ENCODE measurements at places on chromosomes 5 and 9.

- DNase-seq: no peak
Measured at GRCh38 chr9:113506090-113506589, 42.6 kb downstream of the RGS3 start.

DNA sequence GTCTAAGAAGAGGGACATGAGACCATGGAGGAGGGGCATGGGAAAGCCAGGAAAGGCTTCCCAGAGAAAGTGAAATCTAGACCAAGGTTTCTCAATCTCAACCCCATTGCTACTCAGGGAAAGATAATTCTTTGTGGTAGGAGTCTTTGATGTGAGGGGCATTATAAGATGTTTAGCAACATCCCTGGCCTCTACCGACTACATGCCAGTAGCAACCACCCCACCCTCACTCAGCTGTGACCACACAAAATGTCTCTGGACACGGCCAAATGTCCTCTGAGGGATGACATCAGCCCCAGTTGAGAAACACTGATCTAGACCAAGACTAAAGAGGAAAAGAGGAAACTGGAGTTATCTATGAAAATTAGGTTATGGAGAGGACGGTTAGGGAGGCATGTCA lies 298.5 kb upstream of the KIF2A start:
- no peak for DNase-seq

GRCh38 chr5:93100428-93100827 lies 480.6 kb downstream of the NR2F1-AS1 start:
- DNase-seq: peak; percentile 45

- no peak for DNase-seq
Measured at GRCh38 chr5:5335700-5336264, 86.7 kb upstream of the ICE1 start.

DNA sequence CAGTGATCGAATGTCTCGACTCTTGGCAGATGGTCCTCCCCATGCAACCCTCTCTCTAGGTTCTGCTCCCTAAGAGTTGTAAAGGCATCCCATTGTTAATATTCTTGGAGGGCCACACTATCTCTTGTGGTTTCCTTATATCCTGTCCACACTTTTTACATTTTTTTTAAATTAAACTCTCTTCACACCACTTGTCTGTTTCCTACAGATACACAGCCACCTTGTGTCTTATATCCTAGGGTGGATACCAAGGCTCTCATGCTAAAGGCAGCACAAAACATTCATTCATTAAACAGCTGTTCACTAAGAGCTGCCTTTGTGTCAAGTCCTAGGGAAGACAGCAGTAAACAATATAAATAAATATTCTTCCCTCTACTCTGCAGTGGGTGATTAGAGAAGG lies 60.5 kb upstream of the SHISAL2B start:
- DNase-seq: no peak

- no peak for DNase-seq
Measured at GRCh38 chr5:88396000-88396535, 127.4 kb upstream of the TMEM161B start.

DNA sequence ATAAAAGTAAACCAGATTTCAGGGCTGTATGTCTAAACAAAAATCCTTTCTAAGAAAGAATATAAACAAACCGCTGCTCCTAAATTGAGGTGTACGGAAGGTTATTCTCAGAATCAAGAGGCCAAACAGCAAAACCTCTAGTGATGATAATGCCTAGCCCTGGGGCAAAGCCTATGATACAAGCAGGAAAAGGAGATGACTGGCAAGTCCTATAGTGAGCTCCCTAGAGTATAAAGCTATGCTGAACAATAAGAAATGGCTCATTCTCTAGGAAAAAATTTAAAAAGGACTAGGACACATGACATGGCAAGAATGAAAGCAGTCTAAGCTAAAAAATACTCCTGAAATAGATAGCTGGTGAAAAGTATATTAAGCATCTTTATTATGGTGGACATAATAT lies 187.1 kb downstream of the BNC2 start:
- no peak for DNase-seq

DNA sequence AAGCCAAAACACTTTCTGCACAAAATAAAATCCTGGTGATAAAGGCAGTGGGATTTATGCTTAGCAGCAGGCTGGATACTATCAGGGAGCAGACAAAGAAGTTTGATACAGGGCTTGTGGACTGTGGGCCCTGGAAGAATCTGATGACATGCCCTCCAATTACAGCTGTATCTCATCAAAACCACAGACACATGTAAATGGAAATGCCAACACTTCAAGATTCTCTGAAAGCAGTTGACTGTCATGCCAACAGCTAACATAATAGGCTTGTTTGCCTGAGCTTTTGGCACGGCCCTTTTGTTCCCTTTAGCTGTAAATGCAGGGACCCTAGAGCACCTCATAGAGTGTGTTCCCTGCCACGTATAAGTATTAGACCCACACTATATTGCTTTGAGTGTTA lies 114.4 kb downstream of the STK32A start:
- DNase-seq: no peak

GRCh38 chr9:13586587-13587374 lies 307.3 kb upstream of the MPDZ start:
- DNase-seq: no peak

DNA sequence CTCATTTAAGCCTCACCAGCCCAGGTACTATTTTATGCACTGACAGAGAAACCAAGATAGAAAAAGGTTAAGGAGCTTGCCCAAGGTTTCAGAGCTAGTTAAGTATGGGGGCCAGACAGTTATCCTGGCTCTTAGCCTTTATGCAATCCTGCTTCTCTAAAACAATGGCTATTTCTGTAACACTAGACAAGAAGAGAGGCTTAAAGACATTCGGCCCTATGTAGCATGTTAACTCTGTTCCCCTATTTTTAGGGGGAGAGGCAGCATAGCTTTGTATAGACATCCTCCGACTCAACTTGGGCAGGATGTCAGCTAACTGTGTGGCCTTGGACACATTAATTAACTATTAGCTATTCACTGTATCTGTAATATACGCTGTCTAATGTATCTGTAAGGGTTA lies 54.6 kb downstream of the LHFPL2 start:
- DNase-seq: no peak

DNA sequence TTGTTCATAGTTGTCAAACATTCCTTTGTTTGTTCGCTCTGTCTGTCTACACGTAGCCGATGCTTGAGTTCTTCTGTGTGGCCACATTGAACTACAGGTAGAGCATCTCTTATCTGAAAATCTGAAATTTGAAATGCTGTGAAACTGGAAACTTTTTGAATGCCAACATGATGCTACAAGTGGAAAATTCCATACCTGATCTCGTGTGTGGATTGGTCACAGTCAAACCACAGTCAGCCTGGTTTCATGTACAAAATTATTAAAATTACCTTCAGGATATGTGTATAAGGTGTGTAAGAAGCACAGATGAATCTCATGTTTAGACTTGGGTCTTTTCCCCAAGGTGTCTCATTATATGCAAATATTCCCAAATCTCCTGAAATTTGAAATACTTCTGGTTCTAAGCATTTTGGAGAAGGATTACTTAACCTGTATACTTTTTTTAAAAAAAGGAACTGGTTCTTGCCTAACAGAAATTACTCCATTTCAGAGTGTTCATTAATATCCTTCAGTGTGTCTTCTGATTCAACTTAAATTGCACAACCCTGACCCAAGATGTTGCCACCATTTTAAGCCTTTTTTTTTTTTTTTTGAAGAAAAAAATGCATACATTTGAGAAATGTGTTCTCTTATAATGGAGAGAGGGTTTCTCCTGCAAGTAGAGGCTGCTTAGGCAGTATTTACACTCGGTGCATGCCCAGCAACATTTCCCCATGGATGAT lies 254.3 kb downstream of the MAST4 start:
- no peak for DNase-seq

GRCh38 chr9:135263511-135263910 lies 176.0 kb downstream of the OLFM1 start:
- DNase-seq: no peak

GRCh38 chr9:130330202-130330862 lies 64.8 kb downstream of the HMCN2 start:
- DNase-seq: no peak

GRCh38 chr9:85702191-85702590 lies 39.6 kb downstream of the AGTPBP1 start:
- no peak for DNase-seq

DNA sequence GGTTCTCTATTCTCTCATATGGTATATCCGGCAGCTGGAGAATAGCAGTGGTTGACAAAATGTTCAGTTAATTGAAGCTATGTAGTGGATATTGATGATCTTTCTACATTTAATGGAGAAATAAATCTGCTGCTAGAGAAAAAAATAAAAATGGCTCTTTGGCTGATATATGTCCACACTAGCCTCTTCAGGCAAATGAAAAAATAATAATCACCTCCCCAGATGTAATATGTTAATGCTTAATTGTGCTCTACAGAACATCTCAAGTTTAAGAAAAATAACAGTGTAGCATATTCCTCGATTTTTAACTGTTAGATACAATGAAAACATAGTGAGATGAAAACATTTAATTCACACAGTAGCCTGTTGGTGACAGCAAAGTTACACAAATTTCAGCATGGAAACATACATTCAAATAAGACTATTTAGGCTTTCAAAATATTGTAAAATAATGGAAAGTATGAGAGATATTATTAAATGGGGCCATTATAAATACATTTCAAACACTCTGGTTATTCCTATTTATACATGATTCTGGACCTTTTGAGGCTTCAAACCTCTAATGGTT lies 543.0 kb downstream of the MAT2B start:
- DNase-seq: peak; percentile 6

DNA sequence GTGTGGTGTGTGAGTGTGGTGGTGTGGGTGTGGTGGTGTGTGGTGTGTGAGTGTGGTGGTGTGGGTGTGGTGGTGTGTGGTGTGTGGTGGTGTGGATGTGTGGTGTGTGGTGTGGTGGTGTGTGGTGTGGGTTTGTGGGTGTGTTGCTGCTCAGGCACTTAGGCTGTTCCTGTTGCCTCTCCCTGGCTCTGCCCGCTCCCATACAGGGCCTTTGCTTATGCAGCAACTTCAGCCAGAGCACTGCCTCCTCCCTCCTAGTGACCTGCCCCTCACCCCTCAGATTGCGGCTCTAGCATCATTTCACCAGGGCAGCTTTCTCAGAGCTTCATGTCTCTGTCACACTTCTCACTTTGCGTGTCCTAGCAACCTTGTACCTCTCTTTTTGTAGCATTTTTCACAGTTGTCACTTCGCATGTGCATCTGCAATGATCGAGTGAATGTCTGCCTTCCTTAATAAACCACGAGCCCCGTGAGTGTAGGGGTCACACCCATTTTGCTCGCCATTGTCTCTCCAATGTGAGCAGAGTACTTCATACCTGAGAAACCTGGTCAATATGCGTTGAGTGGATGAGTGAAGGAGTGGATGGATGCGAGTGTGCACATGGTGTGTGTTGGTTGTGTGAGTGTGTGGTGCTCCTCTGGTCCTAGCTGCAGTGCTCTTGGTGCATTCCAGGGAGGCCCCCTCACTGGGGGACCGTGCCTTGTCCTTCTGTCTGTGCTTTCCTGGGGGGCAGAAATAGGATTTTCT lies 167.9 kb upstream of the PANK3 start:
- DNase-seq: no peak

- DNase-seq: no peak
Measured at GRCh38 chr5:124921694-124922093, 175.3 kb upstream of the ZNF608 start.

DNA sequence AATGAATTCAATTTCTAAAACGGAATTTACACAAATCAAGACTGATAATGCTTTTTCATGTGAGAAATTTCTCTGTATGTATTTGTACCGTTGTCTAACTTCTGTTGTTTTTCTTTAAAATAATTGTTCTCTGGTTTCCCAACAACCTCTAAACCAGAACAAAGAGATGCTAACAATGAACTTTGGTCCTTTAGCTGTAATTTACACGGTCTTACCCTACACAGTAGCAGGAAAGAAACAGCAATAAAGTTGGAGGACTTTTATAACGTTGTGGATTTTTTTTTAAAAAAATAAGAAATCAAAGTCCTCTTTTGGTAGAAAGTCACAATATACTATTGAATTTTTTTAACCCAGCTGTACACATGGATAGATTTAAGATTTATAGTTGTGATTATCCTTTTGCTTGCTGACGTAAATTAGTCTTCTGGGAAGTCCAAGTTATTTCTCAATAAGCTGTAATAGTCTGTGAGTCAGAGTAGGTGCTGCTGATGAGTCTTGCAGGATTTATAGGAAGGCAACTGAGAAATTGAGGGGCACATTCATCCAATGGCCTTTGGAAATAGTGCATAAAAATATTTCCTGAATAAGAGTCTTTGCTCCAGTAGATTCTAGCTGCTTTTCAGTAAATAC lies 76.8 kb upstream of the PCSK1 start:
- DNase-seq: no peak

GRCh38 chr9:98569491-98569890 lies 139.2 kb downstream of the GABBR2 start:
- no peak for DNase-seq

DNA sequence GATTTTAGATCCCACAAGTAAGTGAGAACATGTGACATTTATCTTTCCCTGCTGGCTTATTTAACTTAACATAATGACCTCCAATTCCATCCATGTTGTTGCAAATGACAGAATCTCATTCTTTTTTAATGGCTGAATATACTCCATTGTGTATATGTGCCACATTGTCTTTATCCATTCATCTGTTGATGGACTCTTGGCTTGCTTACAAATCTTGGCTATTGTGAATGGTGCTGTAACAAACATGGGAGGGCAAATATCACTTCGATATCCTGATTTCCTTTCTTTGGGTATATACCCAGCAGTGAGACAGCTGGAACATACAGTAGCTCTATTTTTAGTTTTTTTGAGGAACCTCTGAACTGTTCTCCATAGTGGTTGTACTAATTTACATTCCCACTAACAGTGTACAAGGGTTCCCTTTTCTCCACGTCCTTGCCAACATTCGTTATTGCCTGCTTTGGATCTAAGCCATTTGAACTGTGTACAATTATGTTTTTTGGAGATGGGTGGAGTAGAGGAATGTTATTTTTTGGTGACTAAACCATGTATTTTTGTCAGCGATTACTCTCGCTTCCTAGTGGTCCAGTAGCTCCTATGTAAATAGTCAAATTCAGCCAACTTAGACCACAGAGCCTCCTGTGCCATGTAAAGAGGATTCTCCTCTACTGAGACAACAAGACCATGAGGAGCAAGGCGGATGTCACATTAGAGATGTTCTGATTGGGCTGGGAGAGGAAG lies 60.6 kb downstream of the TNFSF15 start:
- no peak for DNase-seq

DNA sequence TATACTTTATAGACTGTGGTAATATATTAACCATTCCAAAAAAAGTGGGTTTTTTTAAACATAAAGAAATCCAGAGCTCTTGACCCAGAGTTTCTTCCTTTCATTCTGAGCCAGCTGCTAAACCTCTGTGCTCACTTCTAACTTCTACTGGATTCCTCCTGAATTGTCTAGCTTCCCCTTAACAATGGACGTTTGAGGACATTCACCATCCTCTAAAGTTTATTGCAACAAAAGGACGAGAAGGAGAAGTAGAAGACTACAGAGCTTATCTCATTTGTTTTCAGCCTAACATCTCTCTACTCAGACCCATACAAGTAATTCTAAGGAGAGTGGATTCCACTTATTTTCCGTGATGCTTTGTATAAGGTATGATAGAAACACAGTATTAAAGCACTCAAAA lies 284.2 kb downstream of the MAST4 start:
- DNase-seq: no peak

GRCh38 chr5:135011355-135012032 lies 22.5 kb downstream of the PITX1 start:
- DNase-seq: no peak

- peak; percentile 50 for DNase-seq
Measured at GRCh38 chr5:107467137-107467932, 203.4 kb downstream of the EFNA5 start.
